Activated CD4-positive, alpha-beta T cell treated with anti-CD3 and anti-CD28 coated beads for 36 hours (primary cell): ENCODE measurements at places on chromosomes 2 and 18. TPM values are rescaled to one million over a fixed set of nuclear protein-coding genes. Genes with fewer than 3 reads are reported as not detected.

The CACNB4 gene
- 0.26 TPM for total RNA-seq

- DNase-seq: no peak
These were observed 74.4 kb downstream of the MEIS1 start for GRCh38 chr2:66509326-66509811.

DNA sequence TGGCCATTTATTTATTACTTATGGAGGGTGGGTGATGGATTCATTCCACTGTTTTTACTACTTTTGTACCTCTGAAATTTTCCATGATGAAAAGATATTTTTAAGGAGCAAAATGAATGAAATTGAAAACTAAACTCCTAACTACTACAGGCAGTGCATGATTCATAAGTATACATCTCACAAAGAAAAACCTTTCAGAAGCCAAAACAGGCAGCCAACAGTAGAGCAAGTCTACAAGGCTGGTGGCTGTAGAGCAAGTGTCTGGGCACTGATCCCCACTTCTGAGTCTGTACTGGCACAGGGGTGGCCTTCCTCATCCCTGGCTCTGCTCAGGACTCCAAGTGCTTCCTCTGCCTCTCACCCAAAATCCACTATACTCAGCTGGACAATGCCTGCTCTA lies 8.2 kb upstream of the RMP24 start:
- DNase-seq: no peak

DNA sequence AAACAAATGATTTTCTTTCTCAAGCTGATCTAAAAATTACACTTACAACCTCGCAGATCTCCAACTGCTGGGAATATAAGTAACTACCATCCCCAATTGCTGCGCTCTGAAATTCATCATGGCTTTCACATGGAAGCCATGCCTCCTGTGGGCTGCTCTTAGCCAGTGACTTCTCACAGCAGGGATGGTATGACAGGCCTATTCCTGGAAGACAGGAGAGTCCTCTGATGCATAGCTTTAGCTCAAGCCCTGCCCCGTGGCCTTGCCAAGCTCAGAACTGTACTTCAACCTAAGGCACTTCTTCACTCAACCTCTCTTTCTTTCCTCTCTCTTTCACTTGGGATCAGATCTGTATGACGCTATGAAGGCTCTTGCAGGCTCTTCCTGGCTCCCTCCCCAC lies 12.6 kb upstream of the ELAC1 start:
- no peak for DNase-seq

The IL1F10 gene
- not detected for total RNA-seq
